NCI-H1436 (cell line): ENCODE measurements at places on chromosomes 11 and 22.

GRCh38 chr11:73342633-73343032 lies 33.6 kb upstream of the RELT start:
- no peak for DNase-seq

DNA sequence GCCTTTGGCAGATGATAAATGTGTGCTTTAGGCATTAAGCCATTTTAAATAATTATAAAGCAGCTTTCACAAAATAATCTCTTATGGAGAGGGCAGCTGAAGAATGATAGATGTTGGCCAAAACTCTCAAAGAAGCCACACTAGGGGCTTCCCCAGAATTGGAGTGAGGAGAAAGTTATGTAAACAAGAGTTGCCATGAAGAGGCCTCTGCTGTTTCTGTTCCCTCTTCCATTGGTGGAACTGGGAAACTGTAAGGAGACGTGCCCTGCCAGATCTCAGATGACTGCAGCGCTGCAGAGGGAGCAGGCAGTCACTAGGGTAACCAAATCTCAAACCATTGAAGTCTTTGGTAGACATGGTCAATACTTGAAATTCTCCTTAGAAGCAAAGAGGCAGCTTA lies 19.4 kb upstream of the APLP2 start:
- DNase-seq = no peak

GRCh38 chr11:116513894-116514293 lies 258.9 kb downstream of the BUD13 start:
- no peak for DNase-seq

GRCh38 chr11:8250981-8251615 lies 12.6 kb downstream of the LMO1 start:
- no peak for DNase-seq

DNA sequence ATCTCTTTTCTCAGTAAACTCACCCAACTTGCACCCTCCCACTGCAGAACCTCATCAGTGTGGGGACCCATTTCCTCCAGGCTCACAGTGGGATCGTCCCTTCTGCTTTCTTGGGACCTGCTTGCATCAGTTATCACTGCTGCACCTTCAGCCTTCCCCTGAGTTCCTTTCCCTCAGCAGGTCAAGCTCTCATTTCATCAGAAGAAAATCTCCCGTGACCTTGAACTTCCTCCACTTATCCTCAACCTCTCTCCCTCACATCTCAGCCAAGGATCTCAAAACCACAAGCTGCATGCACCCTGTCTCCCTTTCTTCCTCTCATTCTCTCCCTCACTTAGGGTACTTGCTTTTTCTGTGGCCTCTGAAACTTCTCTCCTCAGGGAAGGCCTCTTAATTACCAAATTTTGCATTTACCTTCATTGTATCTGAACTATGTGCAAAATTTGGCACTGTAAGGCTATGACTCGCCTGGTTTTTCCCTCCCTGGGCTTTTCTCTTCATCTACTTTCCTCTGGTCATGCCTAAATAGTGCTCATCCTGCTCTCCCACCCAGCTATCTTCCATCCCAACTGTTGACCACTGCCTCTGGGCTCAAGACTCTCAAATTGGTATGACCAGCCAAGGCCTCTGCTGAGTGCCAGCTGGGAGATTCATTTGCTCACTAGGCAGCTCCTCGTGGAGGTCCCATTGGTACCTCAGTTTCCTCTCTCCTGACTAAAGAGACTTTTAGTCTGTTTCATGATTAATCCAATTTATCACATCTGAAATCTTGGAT lies 2.7 kb upstream of the RCE1 start:
- DNase-seq = no peak

DNA sequence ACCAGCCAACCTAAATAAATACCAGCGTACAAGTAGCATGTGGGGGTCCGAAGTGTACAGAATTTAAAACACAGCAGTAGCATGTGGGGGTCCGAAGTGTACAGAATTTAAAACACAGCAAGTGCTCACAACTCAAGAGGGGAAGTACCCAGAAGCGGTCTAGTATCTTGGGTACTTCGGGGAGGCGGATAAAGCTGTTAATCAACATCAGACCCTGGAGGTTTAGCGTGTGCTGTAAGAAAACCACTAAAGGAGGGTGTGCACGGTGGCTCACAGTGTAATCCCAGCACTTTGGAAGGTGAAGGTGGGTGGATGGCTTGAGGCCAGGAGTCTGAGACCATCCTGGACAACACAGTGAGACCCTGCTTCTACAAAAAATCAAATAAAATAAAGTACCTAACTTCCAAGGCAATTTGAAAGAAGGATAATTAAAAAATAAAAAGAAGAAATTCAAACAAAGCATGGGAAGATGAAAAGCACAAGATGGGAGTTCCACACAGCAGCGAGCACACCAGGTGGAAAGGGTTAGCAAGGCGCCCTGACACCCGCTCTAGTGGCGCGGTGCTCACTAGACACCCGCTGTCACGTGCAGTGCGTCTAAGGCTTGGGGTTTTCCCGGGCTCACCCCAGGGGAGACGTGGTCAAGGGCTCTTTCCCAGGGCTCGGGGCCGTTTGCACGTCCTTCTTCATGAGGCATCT lies 35.0 kb upstream of the MOB2 start:
- DNase-seq = no peak

DNA sequence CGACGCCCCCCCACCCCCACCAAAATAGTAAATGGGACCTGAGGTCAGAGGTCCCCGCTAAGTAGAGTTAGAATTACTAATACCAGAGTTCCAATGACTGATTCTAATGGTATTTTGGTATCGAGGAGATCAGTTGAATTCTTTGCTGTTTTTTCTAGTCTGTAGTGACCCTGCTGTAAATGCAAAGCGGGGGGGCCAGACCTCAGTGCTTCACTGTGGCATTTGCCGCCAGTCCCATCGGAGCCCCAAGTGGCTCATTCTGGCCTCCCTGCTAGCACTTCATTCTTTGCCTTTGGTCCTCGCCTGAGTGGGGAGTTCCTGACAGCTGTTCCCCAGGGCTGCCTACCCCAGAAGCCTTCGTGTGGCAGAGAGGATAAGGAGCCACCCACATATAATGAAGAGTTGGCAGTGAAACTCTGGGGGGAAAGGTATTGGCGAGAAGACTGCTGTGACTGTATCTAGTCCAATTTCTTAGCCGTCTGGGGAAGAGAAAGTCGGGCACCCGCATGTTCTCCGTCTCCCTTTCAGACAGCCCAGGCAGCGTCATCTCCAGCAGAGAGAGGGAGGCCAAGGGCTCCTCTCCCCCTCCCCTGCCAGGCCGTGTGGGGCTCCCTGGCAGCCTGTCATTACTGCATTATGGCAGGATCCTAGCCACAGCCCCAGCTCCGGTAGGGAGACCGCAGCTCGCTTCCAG lies 19.4 kb upstream of the CABP7 start:
- DNase-seq = no peak

DNA sequence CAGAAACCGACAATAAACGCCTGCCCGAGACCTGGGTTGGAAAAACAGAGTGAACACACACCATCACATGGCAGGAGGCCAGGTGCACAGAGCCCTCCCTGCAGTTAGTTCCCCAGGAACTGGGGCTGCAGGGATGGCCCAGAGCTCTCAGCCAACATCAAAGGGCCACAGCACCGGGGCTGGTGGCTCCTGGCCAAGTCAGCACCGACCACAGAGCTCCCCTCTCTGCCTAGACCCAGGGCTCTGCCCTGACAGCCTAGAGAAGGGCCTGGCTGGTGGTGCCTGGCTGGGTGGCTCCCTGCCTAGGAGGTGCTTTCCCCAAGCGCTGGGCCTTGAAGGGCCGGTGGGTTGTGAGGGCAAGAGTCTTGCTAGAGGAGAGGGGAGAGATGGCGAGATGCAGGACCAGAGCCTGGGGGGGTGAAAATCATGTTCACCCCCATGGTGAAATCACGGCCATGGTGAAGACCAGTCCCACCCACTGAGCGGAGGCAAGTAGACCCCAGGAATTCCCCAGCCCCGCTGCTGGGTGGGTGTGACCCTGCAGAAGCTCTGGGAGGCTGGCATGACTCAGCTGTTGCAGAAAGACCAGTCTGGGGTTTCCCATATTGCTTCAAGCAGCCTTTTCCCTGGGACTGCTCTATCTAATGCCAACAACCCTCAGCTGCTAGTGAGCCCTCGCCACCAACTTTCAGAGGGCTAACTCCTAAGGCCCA lies 7.2 kb upstream of the BID start:
- DNase-seq = no peak

GRCh38 chr11:111571829-111572501 lies 30.3 kb upstream of the SIK2 start:
- no peak for DNase-seq

DNA sequence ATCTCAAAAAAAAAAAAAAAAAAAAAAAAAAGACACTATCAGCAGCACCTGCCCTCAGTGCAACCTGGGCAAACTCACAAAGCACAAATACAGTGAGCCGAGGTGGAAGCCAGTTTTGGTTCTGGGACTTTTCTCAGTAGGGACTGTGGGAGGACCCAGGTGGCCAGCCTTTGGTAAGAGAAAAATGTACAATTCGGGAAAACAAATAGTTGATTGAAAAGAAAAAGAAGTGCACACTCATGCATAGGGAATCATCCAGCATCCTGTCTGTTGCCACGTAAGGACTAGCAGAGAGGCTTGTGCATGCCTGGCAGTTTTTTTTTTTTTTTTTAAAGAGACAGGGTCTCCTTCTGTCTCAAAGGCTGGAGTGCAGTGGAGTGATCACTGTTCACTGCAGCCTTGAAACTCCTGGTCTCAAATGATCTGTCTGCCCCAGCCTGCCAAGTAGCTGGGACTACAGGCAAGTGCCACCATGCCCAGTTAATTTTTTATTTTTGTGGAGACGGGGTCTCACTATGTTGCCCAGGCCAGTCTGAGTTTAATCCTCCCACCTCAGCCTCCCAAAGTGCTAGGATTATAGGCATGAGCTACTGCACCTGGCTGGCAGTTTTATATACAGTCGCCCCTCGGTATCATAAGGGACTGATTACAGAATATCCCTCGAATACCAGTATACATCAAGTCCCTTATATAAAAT lies 36.7 kb downstream of the TPST2 start:
- DNase-seq = no peak

DNA sequence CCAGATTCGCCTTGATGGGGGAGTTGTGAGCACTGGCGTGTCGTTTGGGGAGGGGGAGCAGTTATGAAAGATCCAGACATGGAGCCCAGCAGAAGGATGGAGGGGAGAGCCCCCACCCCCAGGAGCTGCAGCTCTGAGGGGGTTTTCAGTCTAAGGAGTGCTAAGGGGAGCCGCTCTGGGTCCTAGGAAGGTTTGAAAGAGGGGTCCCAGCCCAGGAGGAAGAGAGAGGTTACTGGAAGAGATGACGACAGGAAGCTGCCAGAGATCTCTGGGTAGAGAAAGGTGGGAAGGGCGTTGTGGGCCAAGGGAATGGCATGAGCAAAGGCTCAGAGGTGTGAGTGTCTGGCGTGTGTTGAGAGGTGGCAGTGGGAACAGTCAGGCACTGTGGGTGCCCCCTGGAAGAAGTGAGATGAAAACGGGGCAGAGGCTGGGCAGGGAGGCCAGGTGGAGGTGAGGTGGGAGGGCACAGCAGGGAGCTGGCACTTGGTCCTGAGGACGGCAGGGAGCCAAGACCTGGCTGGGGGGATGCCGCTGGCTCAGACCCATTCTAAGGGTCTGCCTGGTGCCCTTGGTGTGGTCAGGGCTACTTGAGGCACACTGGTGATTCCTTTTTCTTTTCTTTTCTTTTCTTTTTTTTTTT lies 1.8 kb downstream of the MGAT3 start:
- no peak for DNase-seq

DNA sequence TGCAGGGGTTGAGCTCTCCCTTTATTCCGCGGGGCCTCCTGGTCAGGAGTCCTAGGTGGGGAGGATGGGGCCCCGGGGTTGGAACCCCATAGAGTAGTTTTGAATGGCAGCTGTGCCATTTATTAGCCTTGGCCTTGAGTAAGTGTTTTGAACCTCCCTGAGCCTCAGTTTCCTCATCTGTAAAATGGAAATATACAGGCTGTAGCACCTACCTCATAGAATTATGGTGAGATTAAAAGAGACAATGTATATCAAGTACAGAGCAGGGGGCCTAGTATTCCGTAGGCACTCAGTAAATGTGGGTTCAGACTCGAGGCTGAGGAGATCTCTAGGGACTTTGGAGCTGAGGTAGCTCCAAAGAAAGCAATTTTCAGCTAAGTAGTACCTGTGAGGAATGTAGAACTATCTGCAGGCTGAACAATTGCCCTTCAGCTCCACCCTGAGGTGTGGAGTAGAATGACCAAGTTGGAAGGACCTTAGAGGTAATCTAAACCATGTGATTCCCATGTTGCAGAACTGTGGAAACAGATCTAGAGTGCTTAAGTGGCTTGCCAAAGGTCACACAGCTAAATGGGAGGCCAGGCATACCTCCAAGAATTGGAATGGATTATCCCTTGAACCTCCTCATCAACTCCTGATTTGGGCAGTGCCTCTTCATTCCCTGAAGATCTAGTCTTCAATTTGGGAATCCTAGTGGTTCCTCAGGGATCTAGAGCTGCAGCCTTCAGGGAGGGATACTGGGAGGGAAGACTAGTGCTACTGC lies 682 bp downstream of the PGAP2 start:
- DNase-seq = peak; percentile 5

DNA sequence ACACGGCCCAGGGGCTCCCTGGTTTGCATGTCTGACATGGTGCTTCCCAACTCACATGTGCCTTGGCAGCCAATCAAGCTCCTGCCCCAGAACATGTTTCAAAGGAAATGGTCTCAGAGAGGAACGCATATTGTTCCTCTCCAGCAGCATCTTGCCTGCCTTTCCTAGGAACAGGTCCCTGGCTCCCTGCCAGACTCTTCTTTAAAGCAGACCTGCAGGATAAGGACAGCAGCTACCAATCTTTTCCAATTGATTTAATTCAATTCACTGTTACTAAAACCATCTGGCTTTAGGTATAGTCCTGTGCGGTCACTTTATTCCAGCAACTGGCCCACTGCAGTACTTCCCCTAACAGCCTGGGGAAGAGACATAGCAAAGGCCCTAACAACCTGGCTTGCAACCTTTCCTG lies 79.9 kb downstream of the AMBRA1 start:
- DNase-seq = peak; percentile 20

- no peak for DNase-seq
Measured at GRCh38 chr22:38972558-38972957, 9.6 kb upstream of the APOBEC3B start.

DNA sequence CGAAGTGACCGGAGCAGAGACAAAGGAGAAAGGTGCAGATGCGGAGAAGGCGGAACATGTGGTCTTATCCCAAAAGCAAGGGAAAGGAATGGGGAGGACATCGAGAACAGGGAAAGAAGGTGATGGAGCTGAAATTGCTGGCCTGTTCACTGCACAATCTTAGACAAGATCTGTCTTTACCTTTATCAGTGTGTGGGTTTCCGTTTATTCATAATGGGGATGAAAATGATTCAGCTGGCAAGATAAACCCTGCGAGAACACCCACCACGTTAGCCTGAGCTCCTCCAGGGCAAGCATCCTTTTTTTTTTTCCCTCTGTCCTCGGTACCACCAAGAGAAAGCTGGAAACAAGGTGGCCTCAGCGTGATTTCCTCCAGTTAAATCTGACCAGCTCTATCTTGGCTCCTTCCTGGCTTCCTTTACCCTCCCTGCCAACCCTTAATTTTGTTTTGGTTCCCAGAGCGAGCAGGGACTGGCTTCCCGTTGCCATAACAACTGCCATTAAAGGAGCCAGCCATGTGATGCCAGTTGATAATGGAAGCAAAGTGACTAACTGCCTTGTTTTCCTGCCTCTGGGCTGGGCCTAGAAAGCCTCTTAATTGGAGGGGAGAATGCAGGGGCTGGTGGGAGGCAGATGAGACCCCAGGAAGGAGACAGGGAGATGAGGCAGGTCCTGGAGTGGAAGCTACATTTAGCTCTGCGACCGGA lies 4.2 kb downstream of the SGSM1 start:
- DNase-seq = peak; percentile 85

GRCh38 chr11:63667995-63668795 lies 3.0 kb downstream of the ATL3 start:
- no peak for DNase-seq

GRCh38 chr11:88383447-88383846 lies 45.9 kb upstream of the CTSC start:
- DNase-seq = no peak

- DNase-seq = no peak
Measured at GRCh38 chr11:108199446-108200321, 22.8 kb downstream of the NPAT start.
